MM.1S (cell line): ENCODE measurements at places on chromosomes 3 and 15.

DNA sequence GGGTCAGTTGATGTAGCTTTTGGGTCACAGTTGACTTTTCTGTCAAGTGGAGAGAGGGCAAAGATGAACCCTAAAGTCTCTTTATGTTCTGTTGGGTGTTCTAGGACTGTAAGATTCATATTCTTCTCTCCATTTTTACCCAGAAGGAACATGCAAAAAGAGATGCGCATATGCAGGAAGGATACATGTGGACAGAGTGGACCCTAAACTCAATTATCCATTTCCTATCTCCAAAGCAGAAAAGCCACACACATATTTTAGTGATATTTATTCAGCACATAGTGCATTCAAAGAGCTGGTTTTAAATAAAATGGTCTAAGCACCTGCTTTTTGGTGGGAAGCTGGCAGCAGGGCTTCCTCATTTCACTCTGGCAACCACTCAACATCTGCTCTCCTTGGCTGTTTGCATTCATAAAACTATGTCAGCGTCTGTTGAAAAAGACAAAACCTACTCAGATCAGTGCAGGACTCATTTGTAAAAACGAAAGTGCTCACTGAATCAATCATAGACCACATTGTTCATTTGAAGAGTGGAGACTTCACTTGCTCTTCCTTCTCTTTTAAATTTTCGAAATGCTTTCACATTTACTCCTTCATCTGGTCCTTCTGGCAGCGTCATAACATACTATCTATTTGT is 96.6 kb downstream of the SEMA6D start:
- no peaks in the 10 kb centered on the region for H3K36me3 ChIP-seq
- no peaks in the 10 kb centered on the region for H3K27me3 ChIP-seq
- peaks cover 20% of the 10 kb centered on the region for H3K4me1 ChIP-seq

- no peaks in the 10 kb centered on the region for H3K4me1 ChIP-seq
- no peak for DNase-seq
- H3K27ac ChIP-seq = no peak overlapping the region
- H3K27me3 ChIP-seq = no peaks in the 10 kb centered on the region
- no peak overlapping the region for H3K4me3 ChIP-seq
- H3K36me3 ChIP-seq = no peaks in the 10 kb centered on the region
These were observed 331.6 kb upstream of the NR2F2 start for GRCh38 chr15:95998935-95999334.

- H3K4me1 ChIP-seq = peaks cover 12% of the 10 kb centered on the region
- no peaks in the 10 kb centered on the region for H3K27me3 ChIP-seq
- peak; percentile 27 for DNase-seq
These were observed 127.2 kb downstream of the NFKBIZ start for GRCh38 chr3:101976473-101976872.

DNA sequence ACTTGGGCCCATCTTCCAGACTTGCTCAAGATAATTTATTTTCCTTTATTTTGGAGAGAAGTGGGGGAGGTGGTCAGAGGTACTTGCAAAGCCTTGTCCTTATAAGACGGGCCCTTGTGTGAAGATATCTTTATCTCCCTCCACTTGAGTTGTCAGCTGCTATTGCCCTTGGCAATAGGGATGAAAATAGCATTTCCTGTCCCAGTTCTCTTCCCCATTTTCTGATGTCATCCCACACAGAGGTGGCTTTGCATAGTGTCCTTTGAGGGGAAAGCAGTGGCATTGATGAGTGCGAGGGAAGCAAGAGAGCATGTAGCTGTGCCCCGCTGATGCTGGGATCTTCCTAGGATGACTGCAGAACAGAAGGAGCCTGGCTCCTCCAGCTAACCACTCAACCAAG is 41.9 kb upstream of the TUBGCP5 start:
- no peak overlapping the region for H3K27ac ChIP-seq
- H3K4me3 ChIP-seq = no peak overlapping the region
- H3K4me1 ChIP-seq = no peaks in the 10 kb centered on the region
- DNase-seq = no peak

- H3K4me3 ChIP-seq = no peak overlapping the region
- H3K27me3 ChIP-seq = no peaks in the 10 kb centered on the region
- H3K36me3 ChIP-seq = no peaks in the 10 kb centered on the region
These were observed 5.7 kb upstream of the CNTN6 start for GRCh38 chr3:1087066-1087560.

DNA sequence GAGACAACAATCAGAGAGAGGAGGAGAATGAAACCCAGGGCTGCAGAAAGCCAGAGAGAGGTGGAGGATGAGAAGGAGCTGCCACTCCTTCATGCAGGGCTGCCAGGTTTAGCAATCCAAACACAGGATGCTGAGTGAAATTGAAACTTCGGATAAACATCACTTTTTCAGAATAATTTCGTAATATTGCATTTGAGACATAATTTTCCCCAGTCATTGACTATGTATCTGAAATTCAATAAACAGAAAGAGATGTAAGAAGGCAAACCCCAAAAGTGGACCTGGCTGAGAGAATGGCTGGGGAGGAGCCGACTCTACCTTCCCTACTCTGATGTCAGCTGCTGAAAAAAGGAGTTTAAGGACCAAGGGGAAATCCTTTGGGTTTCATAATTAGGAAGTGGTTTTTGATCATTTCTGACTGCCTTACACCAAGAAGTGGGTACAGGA is 33.8 kb downstream of the SLC9A9 start:
- no peaks in the 10 kb centered on the region for H3K27me3 ChIP-seq
- no peaks in the 10 kb centered on the region for H3K36me3 ChIP-seq
- H3K4me3 ChIP-seq = no peak overlapping the region
- H3K27ac ChIP-seq = no peak overlapping the region
- peaks cover 23% of the 10 kb centered on the region for H3K4me1 ChIP-seq

GRCh38 chr3:16448639-16449070 is 64.8 kb downstream of the RFTN1 start:
- no peaks in the 10 kb centered on the region for H3K36me3 ChIP-seq
- H3K4me3 ChIP-seq = no peak overlapping the region
- no peaks in the 10 kb centered on the region for H3K27me3 ChIP-seq
- no peaks in the 10 kb centered on the region for H3K4me1 ChIP-seq
- H3K27ac ChIP-seq = no peak overlapping the region
- no peak for DNase-seq

DNA sequence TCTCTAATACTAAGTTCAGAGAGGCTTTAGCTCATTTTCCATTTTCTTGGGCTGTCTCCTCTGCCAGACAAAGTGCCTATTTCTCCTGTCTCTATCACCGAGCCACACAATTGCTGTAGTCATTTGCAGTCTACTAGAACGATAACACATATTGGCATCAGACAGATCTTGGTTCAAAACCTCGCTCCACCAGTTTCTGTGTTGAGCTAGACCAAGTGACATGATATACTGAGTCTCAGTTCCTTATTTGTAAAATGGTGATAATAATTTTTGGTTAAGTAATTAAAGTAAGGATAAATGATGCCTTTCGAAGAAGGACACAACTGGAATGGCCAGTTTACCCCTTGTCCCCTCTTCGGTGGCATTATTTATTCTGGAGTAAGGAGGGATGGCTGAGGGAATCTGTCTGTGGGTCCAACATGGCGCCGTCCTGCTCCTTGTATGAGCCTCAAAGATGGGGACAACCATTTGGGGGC is 398 bp upstream of the RAB7A start:
- no peaks in the 10 kb centered on the region for H3K36me3 ChIP-seq
- peak overlapping the region; percentile 99 for H3K4me3 ChIP-seq
- no peaks in the 10 kb centered on the region for H3K27me3 ChIP-seq
- H3K4me1 ChIP-seq = peaks cover 14% of the 10 kb centered on the region
- H3K27ac ChIP-seq = peak overlapping the region; percentile 22; the same call in 1 of the 2 replicates

GRCh38 chr3:11770477-11771391 is 76.0 kb downstream of the TAMM41 start:
- no peak overlapping the region for H3K4me3 ChIP-seq
- peaks cover 10% of the 10 kb centered on the region; the same call in 1 of the 2 replicates for H3K4me1 ChIP-seq
- no peaks in the 10 kb centered on the region for H3K36me3 ChIP-seq
- peak; percentile 86 for DNase-seq

- no peaks in the 10 kb centered on the region for H3K27me3 ChIP-seq
- H3K27ac ChIP-seq = no peak overlapping the region
- DNase-seq = no peak
- no peaks in the 10 kb centered on the region for H3K4me1 ChIP-seq
These were observed 47.3 kb downstream of the AMOTL2 start for GRCh38 chr3:134326760-134327593.

DNA sequence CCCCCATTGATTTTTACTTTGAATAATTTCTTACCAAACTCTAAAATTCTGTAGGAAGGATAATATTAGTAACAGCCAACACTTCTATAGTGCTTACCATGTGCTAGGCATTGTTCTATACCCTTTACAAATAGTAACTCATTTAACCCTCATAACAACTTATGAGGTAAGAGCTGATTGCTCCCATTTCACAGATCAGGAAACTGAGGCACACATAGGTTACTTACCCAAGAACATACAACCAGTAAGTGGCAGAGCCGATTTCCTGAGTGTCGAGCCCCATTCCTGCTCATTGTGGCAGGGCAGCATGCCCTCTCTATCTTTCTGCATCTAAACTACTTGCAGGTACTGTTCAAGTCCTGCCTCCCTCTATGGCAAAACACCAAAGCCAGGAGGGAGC is 9.0 kb downstream of the CCDC32 start:
- no peaks in the 10 kb centered on the region for H3K27me3 ChIP-seq
- peaks cover 3% of the 10 kb centered on the region; the same call in 1 of the 2 replicates for H3K36me3 ChIP-seq
- peaks cover 58% of the 10 kb centered on the region for H3K4me1 ChIP-seq
- DNase-seq = peak; percentile 2
- no peak overlapping the region for H3K27ac ChIP-seq

GRCh38 chr3:158780766-158781165 is 21.1 kb upstream of the MFSD1 start:
- H3K36me3 ChIP-seq = no peaks in the 10 kb centered on the region
- no peak overlapping the region for H3K4me3 ChIP-seq
- no peak for DNase-seq
- no peaks in the 10 kb centered on the region for H3K27me3 ChIP-seq
- 0 out of 2 replicates have a peak, but pooled peaks cover under 1% of the 10 kb centered on the region for H3K4me1 ChIP-seq
- no peak overlapping the region for H3K27ac ChIP-seq

DNA sequence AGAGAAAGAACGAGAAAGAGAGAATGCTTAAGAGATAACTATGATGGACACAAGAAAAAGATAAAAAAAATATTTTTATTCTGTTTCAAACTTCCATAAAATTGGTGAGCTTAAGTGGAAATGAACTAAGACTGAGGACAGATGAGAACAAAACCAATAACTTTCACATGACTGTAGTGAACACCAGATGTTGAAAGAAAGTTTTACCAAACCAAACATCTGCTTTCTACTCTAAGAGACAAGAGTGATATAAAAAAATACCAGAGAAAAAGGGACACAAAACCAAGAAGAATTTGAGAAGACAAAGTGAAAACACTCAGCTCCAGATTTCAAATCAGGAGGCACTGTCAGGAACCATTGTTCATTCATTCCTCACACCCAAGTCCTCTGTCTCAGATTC is 147.9 kb downstream of the IMPG2 start:
- no peaks in the 10 kb centered on the region for H3K4me1 ChIP-seq
- no peaks in the 10 kb centered on the region for H3K27me3 ChIP-seq
- H3K36me3 ChIP-seq = no peaks in the 10 kb centered on the region
- no peak overlapping the region for H3K4me3 ChIP-seq
- no peak overlapping the region for H3K27ac ChIP-seq

DNA sequence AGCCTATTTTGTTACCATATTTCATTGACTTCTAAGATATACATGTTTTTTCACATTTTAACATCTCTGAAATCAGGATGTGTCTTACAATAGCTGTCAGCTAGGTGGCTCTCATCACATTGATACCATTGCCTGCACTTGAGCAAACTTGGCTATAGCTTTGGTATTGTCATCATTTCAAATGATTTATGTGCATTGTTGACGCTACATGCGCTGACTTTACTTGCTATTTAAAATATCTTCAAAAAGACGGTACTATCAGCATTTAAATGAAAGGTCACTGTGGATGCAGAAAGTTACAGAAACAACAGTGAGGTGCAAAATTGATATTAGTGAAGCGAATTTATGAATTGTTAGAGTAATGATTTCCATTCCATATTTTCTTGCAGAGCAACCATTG is 54.0 kb upstream of the ABHD2 start:
- H3K27ac ChIP-seq = no peak overlapping the region
- DNase-seq = peak; percentile 24
- no peaks in the 10 kb centered on the region for H3K27me3 ChIP-seq
- no peaks in the 10 kb centered on the region for H3K36me3 ChIP-seq
- no peaks in the 10 kb centered on the region for H3K4me1 ChIP-seq
- no peak overlapping the region for H3K4me3 ChIP-seq

GRCh38 chr3:122184591-122184929 is 1.1 kb downstream of the CASR start:
- H3K4me1 ChIP-seq = no peaks in the 10 kb centered on the region
- DNase-seq = no peak
- no peak overlapping the region for H3K27ac ChIP-seq

DNA sequence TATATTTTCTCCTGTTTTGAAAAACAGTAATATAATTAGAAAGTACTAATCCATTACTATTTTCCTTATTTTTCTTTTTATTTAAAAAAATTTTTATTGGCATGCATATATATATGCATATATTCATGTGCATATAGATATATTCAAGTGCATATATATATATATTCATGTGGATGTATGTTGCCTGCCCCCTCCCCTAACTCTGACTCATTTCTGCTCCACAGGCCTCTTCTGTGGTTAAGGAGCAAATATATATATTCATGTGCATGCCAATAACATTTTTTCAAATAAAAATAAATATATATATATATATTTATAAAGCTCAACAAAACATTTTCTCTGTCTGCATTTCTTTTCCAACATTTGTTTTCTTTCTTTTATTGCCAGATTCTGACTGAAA is 13.6 kb upstream of the CORO2B start:
- no peaks in the 10 kb centered on the region for H3K4me1 ChIP-seq
- H3K4me3 ChIP-seq = no peak overlapping the region
- H3K27me3 ChIP-seq = no peaks in the 10 kb centered on the region
- DNase-seq = no peak
- no peak overlapping the region for H3K27ac ChIP-seq
- no peaks in the 10 kb centered on the region for H3K36me3 ChIP-seq

GRCh38 chr3:29705906-29706844 is 425.3 kb downstream of the RBMS3 start:
- no peak for DNase-seq
- no peaks in the 10 kb centered on the region for H3K4me1 ChIP-seq
- no peaks in the 10 kb centered on the region for H3K27me3 ChIP-seq
- no peaks in the 10 kb centered on the region for H3K36me3 ChIP-seq

- DNase-seq = no peak
- H3K27me3 ChIP-seq = no peaks in the 10 kb centered on the region
- H3K36me3 ChIP-seq = no peaks in the 10 kb centered on the region
- no peak overlapping the region for H3K27ac ChIP-seq
- peaks cover 23% of the 10 kb centered on the region for H3K4me1 ChIP-seq
These were observed 15.3 kb downstream of the CD276 start for GRCh38 chr15:73699249-73700040.

DNA sequence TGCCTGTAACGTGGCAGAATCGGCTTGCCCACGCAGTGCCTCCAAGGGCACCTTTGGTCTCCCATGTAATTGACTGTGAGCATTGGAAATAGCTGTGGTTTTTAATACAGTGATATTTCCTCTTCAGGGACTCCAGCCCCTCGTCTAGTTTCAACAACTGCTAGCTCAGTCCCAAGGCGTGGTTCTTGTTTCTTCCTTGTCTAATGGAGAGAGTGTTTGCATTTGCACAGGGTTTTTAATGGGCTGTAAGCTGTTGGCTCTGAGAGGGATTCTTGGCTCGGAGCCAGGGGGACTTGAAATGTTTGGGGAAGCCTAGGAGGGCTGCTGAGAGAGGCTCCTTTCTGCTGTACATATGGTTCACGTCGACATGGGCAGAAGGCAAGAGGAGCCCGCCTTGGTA is 86.2 kb downstream of the THSD4 start:
- no peaks in the 10 kb centered on the region for H3K36me3 ChIP-seq
- H3K27ac ChIP-seq = no peak overlapping the region
- H3K27me3 ChIP-seq = no peaks in the 10 kb centered on the region
- DNase-seq = no peak
- no peaks in the 10 kb centered on the region for H3K4me1 ChIP-seq

- H3K27ac ChIP-seq = no peak overlapping the region
These were observed 29.9 kb upstream of the TJP1 start for GRCh38 chr15:29852201-29852600.

- DNase-seq = no peak
- no peaks in the 10 kb centered on the region for H3K27me3 ChIP-seq
- H3K4me3 ChIP-seq = no peak overlapping the region
These were observed 11.3 kb downstream of the CGNL1 start for GRCh38 chr15:57387564-57388076.
